Hematopoietic multipotent progenitor cell (in vitro differentiated cells): ENCODE measurements at places on chromosomes 12 and 14. TPM values are rescaled to one million over a fixed set of nuclear protein-coding genes. Genes with fewer than 3 reads are reported as not detected.

LRRC10 gene
- total RNA-seq = not detected

LHX5 gene
- total RNA-seq = not detected

STYK1 gene
- total RNA-seq = 1.6 TPM

- no peak for DNase-seq
These were observed at the start of gene GLT1D1 for GRCh38 chr12:128852885-128853599. Gene GLT1D1 (plus strand): TSS chr12:128853478. CDS start chr12:128853582, 104 bp downstream.

- no peak for DNase-seq
These were observed 59.1 kb downstream of the FBXW8 start for GRCh38 chr12:116969615-116970585.

GRCh38 chr12:80778005-80778541 lies 61.4 kb downstream of the MYF5 start:
- DNase-seq = peak; percentile 72

GRCh38 chr12:20487519-20487918 lies 119.2 kb downstream of the PDE3A start:
- DNase-seq = no peak

GRCh38 chr14:105158794-105159193 lies 9.8 kb downstream of the JAG2 start:
- DNase-seq = no peak

- no peak for DNase-seq
These were observed 67.8 kb downstream of the CD163L1 start for GRCh38 chr12:7376196-7376595.
